ENCODE measurements at places on chromosomes 1 and 21.

GRCh38 chr1:3612123-3612522, 815 bp upstream of the MEGF6 start:
- no peak for DNase-seq

DNA sequence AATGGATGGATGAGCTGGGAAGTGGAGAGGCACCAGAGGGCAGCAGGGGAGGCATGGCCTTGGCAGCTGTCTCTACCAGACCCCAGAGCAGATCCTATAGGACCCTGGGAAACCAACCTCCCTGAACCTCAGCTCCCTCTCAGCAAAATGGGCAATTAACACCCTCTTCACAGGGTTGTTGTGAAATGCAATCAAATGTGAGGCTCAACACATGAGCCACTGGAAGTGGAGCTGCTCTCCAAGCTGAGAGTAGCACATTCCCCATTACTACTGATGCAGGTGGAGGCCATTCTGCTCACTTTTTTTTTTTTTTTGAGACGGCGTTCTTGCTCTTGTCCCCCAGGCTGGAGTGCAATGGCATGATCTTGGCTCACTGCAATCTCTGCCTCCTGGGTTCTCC, 6.5 kb upstream of the SYNC start:
- DNase-seq, result no peak

DNA sequence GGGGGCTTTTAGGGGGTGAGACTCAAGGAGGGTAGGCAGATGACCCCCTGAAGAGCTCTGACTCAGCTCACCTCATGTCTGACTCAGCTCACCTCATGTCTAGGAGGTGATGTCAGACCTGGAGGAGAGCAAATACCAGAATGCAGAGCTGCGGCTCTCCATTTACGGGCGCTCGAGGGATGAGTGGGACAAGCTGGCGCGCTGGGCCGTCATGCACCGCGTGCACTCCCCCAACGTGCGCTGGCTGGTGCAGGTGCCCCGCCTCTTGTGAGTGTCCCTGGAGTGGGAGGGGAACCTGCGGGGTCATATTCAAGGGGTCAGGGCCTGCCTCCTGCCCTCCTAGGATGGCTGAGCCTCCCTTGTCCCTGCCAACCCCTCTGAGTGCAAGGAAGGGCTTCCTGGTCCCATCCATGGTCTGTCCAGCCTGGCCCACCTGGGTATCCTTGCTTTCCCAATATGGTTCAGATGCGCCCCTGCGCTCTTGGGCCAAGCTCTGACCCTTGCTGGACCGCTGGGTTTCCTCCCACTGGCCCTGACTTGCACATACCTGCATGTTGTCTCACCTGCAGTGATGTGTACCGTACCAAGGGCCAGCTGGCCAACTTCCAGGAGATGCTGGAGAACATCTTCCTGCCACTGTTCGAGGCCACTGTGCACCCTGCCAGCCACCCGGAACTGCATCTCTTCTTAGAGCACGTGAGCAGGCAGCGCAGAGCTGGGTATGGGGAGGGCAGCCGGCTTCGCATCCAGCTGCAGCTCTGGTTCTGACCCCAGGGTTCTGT, 9.1 kb downstream of the AMPD2 start:
- DNase-seq, result no peak

GRCh38 chr1:201688514-201688913, 140.4 kb upstream of the IPO9 start:
- no peak for DNase-seq

DNA sequence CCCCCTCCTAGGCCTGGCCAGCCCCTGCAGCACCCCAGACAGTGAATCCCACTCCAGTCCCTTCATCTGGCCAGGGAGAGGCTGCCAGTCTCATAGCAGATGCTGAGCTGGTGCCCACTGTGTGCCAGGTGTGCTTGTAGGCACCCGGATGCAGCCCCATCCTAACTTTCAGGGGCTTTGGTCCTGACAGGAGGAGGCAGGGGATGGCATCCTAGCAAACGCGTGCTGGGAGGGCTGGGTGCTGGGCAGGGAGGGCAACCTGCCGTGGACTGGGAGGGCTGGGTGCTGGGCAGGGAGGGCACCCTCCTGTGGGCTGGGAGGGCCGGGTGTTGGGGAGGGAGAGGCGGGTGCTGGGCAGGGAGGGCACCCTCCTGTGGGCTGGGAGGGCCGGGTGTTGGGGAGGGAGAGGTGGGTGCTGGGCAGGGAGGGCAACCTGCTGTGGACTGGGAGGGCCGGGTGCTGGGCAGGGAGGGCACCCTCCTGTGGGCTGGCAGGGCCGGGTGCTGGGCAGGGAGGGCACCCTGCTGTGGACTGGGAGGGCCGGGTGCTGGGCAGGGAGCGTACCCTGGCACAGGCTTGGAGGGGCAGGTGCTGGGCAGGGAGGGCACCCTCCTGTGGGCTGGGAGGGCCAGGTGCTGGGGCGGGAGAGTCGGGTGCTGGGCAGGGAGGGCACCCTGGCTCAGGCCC, 35.3 kb downstream of the SLC19A1 start:
- DNase-seq, result no peak

DNA sequence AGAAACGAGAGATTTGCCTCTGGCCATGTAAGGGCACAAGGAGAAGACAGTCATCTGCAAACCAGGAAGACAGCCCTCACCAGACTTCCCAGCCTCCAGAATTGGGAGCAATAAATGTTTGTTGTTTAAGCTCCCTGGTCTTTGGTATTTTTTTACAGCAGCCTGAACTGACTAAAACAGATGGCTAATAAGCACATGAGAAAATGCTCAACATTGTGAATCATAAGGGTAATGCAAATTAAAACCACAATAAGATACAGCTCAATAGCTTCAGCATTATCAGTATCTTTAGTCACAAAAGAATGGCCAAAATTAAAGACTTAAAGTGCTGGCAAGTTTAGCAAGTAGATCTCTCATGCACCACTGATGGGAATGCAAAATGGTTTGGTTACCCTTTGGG, 11.7 kb downstream of the UBE2G2 start:
- DNase-seq, result no peak

DNA sequence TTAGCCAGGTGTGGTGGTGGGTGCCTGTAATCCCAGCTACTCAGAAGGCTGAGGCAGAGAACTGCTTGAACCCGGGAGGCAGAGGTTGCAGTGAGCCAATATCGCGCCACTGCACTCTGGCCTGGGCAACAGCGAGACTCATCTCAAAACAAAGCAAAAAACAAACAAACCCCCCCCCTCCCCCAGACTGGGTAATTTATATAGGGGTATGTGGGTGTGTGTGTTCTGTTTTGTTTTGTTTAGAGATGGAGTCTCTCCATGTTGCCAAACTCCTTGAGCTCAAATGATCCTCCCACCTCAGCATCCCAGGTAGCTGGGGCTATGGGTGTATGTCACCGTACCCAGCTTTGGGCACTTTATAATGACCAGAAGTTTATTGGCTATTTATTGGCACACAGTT, 73.6 kb downstream of the SLC27A3 start:
- no peak for DNase-seq

DNA sequence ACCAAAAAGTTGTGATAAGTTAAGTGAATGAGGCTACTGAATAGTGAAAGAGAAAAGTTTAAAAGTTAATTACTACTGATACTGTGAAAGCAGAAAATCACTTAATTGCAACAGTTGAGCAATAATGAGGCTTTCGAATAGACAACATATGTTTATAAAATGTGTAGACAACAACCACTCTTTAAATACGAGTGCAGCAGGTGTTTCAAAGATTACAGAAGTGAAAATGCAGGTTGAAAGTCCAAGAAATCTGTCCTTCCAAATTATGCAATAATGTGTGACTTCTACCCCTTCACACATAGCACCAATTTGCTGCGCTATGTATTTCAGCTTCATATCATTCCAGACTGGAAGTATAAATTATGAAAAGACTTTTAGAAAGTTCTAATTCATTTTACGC, 213.0 kb downstream of the COL24A1 start:
- no peak for DNase-seq

DNA sequence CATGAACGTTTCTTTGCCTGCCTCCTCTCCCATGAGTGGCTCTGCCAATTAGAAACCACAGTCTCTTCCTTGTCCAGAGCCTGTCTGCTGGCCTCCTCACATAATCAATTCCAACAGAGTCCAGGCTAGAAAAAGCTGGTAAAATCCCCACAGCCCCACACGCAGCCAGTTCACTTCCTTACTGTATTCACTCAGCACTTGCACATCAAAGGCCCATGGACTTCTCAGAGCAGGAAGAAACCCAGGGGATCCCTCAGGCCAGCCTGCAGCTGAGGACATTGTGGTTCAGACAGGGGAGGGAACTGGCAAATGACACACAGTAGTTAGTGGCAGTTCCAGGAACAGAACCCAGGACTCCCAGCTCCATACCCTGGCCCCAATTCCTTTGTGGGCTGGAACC, 171.6 kb upstream of the EDN2 start:
- DNase-seq, result no peak

DNA sequence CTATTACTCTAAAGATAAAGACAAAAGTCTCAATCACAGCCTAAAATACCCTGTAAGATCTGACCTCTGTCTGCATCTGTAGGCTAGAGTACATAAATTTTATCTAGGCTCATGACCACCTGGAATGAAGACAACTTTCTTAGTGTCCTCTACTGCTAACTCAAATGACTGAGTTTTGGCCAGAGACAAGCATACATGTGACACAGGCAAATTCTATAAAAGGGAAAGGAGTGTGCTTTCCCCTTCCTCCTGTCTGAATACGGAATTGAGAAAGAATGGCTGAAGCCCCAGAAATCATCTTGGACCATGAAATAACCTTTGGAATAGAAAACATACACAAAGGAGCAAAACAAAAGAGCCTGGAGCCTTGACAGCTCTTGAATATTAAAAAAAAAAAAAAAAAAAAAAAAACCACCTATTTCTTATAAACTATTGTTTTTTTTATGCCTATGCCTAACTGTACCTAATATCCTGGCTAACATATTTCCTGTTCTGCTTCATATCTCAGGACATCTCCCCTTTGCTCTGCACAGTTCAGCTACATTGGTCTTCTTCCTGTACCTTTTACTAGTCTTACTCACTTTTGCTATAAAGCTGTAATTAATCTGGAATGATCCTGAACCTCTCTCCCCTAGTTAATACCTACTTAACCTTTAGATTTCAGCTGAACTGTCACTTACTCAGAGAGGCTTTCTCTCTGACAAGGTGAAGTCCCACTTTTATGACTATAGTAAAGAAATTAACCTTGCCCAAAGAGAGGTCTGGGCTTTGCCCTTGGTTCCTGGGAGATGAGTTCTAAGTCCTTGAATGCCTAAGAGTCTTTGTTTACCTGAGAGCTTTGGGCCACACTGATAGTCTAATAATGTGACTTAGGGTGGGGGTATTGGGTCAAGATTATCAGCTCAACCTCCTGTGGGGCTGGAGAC, 16.1 kb downstream of the UCHL5 start:
- DNase-seq, result peak; percentile 12

DNA sequence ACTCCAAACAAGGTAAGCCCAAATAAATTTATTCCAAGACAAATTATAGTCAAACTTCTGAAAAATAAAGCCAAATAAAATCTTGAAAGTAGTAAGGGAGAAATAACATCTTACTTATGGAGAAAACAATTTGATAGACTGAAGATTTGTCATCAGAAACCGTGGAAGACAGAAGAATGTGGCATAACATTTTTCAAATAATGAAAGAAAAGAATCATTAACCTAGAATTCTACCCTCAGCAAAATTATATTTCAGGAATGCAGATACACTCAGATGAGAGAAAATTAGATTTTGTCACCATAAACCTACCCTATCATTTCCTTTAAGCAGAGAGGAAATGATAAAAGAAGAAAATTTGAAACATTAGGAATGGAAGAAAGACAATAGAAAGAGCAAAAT, 27.3 kb upstream of the PADI1 start:
- DNase-seq, result no peak

GRCh38 chr1:5959667-5960230, 32.5 kb downstream of the NPHP4 start:
- no peak for DNase-seq

DNA sequence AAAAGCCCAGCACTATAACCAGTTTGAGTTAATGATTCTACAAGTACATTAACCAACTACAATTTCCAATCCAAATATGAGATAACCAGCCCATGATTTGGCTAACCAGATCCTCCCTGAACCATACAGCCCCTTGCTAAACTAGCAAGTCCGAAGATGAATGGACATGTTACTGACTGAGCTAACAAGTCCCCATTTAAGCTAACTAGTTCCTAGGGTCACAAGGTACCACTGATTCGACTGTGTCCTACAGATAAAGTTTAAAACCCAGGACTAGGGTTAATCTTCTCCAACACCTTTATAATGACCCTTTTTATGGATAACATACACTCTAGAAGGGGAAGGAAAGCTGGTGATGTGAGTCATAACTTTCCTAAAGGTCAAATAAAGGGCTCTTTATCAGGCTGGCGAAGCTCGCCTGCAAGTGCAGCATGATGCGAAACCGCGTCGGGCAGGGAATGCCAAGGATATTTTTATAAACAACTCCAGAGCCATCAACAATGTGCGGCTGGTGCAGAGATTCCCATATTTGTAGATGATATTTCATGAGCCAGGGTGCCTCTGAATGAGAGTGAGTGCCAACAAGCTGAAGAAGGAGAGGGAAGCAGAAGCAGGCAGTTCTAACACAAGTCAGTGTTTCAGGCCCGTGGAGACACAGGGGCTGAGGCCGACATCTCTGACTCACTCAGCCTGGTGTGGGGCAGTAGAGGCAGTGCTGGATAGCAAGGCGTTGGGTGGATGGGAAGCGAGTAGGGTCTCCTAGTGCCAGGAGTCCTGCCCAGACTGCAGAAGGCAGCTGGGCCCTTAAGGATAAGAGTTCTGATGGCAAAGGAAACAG, 75.6 kb upstream of the ROR1 start:
- no peak for DNase-seq

- no peak for DNase-seq
These were observed 61.0 kb downstream of the OBSCN start for GRCh38 chr1:228268881-228269265.

- DNase-seq, result no peak
These were observed 67.3 kb upstream of the OLIG2 start for GRCh38 chr21:32958288-32959002.

DNA sequence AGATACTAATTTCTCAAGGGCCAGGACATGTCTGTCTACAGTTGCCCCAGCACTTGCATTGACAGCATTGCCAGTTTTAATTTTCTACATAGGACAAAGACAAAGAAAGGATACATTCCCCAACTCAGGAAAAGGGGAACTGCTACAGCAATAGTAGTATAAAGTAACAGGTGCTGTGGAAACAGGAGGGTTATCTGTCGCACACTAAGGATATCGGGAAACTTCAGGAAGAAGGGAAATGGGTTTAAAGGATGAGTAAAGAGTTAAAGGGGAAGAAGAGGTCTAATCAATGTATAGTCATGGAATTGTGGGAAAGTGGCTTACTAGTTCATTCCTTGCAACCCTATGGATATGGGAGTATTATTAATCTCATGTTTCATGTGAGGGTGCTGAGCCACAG, 16.2 kb downstream of the SYNC start:
- DNase-seq, result no peak

DNA sequence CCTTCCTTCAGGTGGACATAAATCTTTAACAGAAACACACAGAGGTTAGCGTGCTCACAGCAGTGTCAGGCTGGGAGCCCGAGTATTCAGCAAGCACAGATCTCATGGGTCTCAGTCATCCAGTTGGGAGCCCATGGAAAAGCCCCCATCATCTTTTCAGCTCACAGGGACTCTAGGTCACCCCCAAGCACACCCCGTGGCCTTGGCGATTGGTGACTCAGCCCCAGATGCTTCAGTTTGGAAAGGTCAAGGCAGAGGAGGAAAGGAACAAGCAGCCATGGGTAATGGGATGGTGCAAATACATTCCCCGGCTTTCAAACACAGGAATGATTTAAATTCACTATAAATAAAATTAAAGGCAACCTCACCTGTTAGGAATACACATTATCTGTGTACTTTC, 88.9 kb downstream of the PGBD5 start:
- no peak for DNase-seq
